ENCODE measurements at places on chromosomes 13 and 19.
A peak's percentile ranks its signal among the peaks of the same experiment; 100 is the strongest.

GRCh38 chr19:39139971-39140453 lies 14.4 kb downstream of the PAK4 start:
- no peak for DNase-seq

DNA sequence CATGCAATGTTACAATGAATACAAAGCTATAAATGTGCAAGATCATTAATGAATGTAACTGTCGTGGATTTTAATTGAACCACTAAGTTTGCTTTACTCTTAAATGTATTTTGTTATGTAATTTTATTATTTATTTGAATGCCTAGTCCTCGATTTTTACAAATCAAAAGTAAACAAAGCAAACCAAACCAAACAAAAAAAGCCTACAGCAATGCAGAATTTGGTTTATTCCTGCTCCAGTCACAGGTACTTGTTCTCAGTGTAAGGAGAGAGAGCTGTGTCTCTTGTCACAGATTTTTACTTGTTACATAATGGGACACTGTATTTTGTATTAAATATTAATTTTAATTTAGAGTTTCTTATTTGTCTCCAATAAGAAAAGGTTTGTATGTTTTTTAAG lies 584.3 kb upstream of the SLITRK6 start:
- peak; percentile 32 for DNase-seq

DNA sequence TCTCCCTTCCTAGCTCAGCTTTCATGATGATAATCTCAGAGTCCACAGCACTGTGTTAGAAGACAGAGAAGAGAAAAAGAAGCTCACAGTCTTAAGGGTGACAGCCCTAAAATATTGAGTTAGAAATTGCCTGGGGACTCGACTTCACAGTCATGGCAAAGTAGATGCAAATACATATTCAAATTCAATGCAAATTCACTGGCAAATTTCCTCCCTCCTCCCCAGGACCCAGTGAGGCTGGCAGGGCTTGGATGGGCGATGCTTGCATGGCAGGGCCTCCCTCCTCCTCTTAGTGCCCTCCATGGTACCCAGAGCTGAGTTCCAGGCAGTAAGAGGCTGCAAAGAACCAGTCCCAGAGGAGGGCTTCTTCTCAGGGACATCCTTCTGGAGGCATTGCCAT lies 115.6 kb upstream of the UQCRFS1 start:
- no peak for DNase-seq

- no peak for DNase-seq
These were observed 10.9 kb downstream of the SLC46A3 start for GRCh38 chr13:28707629-28708427.

- no peak for DNase-seq
These were observed 3.3 kb upstream of the ZNF880 start for GRCh38 chr19:52366414-52366824.

GRCh38 chr13:58081301-58081820 lies 449.8 kb downstream of the PCDH17 start:
- no peak for DNase-seq
